NCI-H1694 treated with DMSO at 0.1 percent for 48 hours (cell line): ENCODE measurements at places on chromosomes 4 and X.

GRCh38 chr4:40337523-40337922 lies 2.4 kb downstream of the CHRNA9 start:
- no peak for DNase-seq

DNA sequence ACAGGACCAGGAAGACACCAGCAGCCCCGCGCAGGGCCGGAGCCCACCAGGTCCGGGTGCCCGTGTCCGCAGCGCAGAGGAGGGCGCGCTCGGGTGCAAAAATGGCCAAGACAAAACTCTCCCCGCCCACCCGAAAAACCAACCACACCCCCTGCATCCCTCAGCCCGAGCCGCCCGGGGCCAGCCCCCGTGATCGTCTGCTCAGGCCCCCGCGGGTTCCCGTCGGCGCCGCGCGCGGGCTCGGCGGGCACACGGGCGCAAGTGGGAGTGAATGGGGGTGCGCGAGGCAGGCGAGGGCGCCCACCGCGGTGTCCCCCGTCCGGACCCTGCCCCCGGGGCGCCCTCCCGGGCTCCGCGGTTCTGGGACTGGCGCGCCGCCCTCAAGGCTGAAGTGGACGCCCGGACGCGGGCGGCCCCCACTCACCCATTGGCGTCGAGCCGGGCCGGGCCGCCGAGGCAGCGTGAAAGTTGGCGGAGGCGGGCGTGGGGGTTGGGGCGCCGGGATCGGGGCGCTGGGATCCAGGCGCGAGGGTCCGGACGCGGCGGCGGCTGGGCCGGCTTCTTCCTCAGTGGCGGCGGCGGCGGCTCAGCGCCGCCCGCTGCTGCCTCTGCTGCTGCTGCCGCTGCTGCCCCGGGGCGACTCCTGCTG lies 393 bp downstream of the SH3KBP1 start:
- DNase-seq, result no peak

GRCh38 chrX:38232079-38232686 lies 11.5 kb upstream of the SRPX start:
- no peak for DNase-seq

GRCh38 chr4:183554878-183555585 lies 50.2 kb downstream of the ING2 start:
- no peak for DNase-seq

- DNase-seq, result no peak
Measured at GRCh38 chrX:150032742-150033141, 94.5 kb upstream of the EOLA2 start.

DNA sequence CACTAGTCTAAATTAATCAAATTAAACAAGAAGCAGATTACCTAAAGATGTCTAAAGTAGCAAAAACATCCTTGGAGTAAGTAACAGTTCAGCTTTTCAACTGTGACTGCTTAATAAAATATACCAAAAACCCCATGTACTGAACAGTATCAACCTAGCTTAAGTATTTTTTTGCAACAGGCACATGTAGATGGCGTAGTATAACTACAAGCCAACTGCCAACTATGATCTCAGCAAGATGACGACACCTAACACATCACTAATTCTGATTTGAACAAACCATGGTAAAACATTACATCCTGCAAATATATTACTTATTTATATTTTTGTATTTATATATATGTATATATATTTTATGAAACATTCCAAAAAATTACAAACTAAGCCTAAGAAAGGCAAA lies 24.5 kb downstream of the DHX15 start:
- DNase-seq, result no peak

DNA sequence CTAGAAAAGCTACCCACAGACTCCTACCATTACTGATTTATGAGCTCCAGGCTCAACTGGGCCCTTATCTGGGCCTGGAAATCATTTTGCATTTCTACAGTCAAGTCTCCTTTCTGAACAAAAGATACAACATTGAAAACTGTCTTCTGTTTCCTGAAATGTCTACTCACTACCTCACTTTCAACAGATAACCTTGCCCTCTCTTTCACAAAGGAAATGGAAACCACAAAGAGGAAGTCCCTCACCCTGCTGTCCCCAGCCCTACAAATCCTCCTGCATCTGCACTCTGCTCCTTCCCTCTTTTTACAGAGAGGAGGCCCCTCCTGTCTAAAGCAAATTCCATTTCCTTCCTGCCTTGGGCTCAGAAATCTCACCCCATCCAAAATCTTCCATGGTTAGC lies 24.8 kb upstream of the CYBB start:
- no peak for DNase-seq

GRCh38 chr4:129240816-129241215 lies 144.9 kb downstream of the C4orf33 start:
- no peak for DNase-seq

GRCh38 chr4:168955674-168956073 lies 54.4 kb downstream of the CBR4 start:
- DNase-seq, result no peak

DNA sequence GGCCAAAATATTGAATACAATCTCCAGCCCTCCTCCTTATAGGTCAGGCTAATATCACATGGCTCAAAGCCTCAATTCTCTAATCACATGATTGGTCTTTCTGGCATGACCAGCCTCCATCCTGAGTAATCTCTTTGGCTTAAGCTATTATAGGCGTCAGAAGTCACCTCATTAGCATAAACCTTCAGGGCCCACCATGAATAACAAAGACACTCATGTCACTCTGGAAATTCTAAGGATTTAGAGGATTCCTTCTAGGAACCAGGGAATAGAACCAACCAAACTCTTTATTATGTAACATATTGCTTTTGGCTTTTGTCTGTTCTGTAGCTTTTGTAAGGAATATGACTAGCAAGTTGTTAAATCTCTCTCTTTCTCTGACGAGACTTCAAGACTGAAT lies 109.2 kb upstream of the IGFBP7 start:
- DNase-seq, result no peak

GRCh38 chr4:17771284-17771908 lies 10.0 kb downstream of the FAM184B start:
- no peak for DNase-seq

GRCh38 chr4:142393127-142393526 lies 453.0 kb downstream of the INPP4B start:
- no peak for DNase-seq

GRCh38 chr4:139817657-139818452 lies 152.2 kb downstream of the MGST2 start:
- DNase-seq, result no peak

GRCh38 chrX:9515973-9516538 lies 51.2 kb downstream of the TBL1X start:
- DNase-seq, result no peak

DNA sequence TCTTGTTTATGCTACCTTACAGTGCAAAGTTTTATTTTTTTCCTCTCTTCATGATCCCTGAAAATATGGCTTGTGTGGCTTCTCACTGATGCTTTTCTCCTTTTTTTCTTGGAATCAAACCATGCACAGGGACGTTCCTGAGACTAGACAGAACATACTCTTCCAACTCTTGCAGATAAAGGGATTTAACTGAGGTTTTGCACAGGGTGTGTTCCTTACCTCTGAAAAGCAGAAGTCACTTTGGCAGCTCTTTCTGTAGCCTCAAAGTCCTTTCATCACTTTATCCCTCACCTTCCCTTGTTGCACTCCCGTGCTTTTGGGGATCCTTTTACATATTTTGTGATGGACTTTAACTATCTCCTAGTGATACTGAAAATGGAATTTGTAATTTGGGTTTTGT lies 300.1 kb downstream of the SPRY1 start:
- DNase-seq, result no peak

- no peak for DNase-seq
Measured at GRCh38 chr4:64899563-64899962, 490.3 kb upstream of the TECRL start.

DNA sequence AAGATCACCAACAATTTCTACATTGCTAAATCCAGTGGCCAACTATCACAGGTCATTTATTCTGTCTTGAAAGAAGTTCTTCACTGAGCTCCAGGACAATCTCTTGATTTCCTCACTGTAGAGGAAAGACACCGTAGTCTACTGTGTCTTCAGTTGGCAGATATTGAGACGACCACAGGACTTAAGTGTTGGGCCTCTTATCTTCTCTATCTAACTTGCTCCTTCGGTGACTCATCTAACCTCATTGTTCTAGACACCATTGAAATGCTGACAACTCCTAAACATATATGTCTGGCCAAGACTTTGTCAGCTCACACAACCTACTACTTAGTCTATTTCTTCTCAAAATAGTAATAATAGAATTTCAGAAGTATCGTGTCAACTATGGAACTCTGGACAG lies 425.8 kb downstream of the ARAP2 start:
- DNase-seq, result no peak

DNA sequence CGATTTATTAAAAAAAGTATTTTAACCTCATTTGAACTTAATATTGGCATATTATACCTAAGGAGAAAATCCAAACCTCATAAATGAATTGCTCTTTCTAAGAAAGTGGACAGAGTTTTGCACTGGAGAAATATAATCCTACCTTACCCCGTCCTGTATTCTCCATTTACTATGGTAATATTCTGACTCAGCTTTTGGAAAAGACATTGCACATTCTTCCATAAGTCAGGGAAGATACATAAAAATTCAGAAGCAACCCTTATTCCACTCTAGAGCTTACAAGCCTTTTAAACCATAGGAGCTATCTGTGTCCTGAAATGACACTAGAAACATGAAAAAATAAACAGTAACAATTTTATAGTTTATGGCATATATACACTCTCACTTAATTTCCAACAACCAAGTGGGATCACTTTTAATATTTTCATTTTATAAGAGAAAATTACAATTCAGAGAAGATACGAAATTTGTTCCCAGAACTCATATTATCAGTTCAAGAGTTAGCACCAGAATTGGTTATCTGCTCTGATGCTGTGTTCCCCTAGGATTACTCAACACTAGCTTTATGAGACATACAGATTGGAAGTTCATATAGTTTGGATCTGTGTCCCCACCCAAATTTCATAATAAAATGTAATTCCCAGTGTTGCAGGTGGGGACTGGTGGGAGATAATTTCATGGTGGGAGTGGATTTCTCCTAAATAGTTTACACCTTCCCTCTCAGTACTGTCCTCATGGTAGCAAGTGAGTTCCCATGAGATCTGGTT lies 359.4 kb downstream of the ARAP2 start:
- no peak for DNase-seq
